ENCODE measurements at places on chromosomes 13 and 19.

DNA sequence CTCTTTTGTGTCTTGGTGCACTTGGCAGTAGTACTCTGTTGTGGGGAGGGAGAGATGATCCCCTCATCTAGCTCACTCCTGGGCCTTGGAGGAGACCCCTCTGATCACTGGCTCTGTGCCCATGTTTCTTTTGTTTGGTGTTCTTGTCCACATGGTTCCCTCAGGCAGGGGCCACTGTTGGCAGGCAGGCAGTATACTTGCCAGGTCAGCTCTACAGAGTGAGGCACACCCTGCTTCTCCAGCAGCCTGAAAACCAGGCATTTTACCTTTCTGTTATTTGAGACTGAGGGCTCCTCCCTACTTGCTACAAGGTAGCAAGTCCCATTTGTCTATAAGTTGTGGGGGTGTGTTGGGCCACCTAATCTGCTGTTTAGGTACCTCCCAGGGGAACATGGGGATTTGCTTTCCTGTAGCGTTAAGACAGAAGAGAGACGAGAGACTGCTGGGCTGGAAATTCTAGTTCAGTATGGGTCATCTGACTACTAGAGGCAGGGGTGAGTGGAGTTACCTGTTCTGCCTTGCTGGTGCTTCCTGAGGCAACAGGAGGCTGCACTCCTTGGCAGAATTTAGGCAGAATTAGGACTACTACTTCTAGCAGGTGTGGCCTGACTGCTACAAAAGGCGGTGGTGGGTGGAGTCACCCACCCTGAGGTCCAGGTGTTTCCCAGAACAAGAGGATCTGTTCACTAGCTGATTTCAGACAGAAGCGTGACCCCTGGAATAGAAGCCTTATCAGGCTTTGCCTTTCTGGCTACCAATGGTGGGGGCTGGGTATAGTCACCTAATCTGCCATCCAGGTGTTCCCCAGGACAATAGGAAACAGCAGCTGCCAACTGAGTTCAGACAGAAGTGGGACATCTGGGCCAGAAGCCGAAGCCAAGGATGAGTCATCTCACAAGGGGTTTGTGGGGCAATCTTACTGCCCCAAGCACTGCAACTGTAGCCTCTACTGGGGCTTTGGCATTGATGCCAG lies 843.0 kb upstream of the ATXN8OS start:
- no peak for DNase-seq

DNA sequence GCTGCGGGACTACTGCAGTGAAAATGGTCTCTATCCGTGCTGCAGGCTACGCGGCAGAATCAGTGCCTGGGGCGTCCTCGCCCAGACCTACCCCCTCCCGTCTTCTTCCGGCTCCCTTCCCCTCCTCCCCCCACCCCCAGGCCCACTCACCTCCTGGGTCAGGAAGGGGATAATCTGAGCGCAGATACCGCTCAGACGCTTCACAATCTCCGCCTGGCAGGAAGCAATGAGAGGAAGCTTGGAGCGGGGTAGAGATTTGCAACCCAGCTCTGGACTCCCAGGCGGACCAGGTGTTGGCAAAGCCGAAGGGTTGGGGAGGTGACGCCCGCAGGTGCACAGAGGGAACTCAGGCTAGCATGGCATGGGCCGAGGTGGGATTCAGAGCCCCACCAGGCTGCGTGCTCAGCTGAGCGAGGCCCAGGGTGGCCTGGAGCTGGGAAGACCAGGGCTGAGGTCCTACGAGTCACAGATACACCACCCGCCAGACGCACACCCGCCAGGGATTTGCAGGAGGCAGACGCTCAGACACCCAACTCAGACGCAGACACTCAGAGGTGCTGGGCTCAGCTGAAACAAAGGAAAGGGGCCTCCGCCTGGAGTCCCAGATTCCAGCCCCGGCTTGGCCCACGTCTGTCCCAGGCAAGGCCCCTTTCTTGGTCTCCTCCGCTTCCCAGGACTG lies 4.1 kb downstream of the TLE2 start:
- no peak for DNase-seq

- no peak for DNase-seq
Observed at GRCh38 chr19:4748589-4748988, 24.9 kb upstream of the DPP9 start.

DNA sequence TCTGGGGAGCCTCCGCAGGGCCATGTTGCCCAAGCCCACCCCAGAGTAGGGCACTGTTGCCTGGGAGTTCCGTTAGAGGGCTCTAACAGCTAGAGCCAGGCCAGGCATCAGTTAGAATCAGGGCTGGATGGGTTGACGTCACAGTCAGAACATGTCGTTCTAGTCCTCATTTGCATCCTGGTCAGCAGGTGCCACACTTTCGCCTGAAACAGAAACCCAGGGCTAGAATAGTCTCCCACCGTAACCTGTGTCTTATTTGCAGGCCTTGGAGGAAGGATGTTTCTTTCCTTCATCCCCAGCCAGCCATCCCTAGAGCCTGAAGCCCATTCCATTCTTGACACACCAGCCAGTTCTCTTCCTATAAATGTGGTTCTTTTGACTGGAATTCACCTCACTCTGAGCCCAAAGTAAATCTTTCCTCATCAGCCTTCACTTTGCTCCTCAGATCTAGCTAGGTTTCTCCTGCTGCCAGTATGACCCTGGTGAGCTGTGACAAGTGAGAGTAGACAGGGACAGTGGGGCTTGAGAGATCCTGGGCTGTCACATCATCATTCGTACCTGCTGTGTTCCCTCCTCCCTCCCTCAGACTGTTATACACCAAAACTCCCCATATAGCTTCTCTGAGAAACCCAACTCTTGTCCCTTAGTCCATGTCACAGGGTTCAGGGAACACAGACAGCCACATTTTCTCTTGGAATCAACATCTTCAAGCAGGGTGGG lies 12.2 kb upstream of the CCDC97 start:
- DNase-seq = no peak

- no peak for DNase-seq
Observed at GRCh38 chr19:49101160-49101559, 13.0 kb upstream of the LIN7B start.

DNA sequence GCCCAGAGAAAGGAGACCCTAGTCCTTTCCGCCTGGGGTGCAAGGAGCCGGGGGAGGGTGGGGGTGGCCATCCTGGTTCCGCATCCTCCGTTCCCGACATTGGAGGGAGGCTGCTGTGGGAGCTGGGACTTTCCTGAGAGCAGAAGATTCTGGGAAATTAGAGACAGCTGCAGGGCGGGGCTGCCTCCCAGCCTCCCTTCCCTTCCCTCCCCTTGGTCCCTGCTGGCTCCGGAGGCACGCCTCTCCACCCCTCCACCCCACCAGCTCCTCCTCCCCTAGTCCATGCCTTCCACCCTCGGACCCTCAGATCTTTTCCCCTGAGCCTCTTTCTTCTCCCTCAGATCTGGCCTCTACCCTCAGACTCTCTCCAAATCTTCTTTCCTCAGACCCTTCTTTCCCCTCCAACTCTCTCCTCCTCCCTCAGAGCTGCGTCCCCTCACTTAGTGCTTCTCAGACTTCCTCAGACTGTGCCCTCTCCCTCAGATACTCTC lies 3.1 kb upstream of the BCL3 start:
- no peak for DNase-seq

GRCh38 chr13:44136696-44137268 lies 236.8 kb upstream of the SERP2 start:
- DNase-seq = no peak

DNA sequence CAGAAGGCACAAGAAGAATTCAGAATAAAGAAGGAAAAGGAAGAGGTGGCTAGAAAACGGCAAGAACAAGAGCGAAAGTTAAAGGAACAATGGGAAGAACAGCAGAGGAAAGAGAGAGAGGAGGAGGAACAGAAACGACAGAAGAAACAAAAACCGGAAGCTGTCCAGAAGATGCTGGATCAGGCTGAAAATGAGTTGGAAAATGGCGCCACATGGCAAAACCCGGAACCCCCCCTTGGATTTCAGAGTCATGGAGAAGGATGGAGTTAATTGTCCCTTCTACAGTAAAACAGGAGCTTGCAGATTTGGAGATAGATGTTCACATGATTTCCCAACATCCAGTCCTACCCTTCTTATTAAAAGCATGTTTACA lies 6.7 kb downstream of the CD209 start:
- DNase-seq = no peak

- no peak for DNase-seq
Observed at GRCh38 chr19:3651684-3652083, 25.1 kb upstream of the CACTIN start.

GRCh38 chr19:47363758-47364531 lies 14.8 kb downstream of the DHX34 start:
- DNase-seq = peak; percentile 51

DNA sequence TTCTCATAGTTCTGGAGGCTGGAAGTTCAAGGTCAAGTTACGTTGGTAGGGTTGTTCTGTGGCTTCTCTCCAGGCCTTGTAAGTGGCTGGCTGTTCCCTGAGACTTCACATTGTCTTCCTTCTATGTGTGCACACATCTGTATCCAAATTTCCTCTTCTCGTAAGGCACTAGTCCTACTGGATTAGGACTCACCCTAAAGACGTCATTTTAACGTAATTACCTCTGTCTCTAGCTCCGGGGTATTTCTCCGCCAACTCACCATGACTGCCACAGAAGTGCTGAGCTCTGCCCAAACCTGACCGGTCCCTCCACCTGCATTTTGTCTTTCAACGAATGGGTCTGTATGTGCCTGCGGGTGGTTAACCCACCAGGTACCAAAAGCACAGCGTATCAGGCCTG lies 8.7 kb upstream of the SYDE1 start:
- no peak for DNase-seq

- DNase-seq = no peak
Observed at GRCh38 chr13:79445968-79446645, 34.8 kb upstream of the NDFIP2 start.

DNA sequence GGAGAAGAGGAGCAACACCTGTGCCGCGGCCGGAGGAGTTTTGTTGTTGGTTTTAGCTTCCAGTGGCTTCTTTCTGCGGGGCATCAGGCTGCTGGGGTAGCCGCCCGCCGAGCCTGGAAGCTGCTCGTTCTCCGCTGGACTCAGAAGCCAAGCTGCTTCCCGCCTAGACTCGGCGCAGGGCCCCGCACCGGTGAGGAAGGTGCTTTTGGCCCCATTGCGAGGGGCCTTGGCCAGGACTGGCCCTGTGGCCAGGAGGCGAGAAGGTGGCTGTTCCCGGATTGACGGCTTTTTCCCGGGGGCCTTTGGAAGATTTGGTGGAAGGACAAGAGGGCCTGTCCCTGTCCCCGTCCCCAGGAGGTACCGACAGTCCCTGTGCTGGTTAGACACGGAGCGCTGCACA lies 28.8 kb downstream of the CERS1 start:
- DNase-seq = no peak

DNA sequence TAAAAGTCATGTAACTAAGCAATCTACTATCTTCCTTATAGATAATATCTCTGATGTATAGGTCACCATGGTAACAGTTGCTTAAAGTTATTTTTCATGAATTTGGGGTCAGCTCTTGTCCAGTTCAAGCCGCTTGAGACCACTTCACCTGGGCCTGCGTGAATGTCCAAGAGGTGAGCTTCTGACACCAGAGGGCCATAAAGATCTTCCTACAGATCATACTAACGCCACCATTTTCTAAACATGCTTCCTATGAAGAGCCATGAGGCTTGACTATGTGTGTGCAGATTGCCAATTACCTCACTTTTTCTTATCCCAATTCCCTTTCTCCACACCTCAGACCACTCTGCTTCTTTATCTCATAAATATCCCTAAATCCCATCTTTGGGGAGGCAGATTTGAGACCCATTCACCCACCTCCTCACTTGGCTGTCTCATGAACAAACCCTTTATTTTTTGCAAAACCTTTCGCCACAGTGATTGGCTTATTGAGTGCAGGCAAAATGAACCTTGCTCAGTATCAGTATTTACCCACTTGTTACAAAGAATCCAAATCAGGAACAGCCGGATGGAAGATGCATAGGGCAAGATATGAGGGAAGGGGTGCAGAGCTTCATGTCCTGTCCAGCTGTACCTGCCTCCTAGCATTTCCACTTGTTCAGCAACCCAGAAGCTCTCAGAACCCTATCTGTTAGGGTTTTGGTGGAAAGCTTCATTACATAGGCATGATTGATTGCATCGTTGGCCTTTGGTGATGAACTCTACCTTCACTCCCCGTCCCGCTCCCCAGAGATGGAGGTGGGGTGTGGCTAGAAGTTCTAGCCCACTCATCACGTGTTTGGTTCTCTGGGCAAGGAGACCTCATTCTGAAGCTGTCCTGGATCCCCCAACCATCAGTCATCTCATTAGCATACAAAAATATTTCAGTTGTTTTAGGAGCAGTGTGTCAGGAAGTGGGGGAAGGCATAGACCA lies 34.2 kb downstream of the FAM187B start:
- DNase-seq = no peak

DNA sequence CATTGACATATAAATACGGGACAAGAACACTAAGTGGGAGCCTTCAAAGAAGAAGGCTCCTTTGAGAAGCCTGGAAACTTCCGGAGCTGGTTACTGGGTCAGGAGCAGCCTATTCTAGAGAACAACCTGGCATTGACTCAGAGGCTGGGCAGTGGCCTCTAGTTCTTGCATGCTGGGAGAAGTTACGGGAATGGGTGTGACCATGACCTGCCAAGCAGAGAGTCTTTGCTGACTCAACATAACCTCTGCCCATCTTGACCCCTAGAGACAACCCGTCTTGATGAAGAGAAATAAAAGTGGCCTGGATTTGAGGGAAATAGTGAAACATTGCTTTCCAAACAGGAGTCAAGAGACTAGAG lies 21.0 kb downstream of the STARD13 start:
- no peak for DNase-seq

GRCh38 chr13:23794267-23795161 lies 94.7 kb downstream of the MIPEP start:
- no peak for DNase-seq

DNA sequence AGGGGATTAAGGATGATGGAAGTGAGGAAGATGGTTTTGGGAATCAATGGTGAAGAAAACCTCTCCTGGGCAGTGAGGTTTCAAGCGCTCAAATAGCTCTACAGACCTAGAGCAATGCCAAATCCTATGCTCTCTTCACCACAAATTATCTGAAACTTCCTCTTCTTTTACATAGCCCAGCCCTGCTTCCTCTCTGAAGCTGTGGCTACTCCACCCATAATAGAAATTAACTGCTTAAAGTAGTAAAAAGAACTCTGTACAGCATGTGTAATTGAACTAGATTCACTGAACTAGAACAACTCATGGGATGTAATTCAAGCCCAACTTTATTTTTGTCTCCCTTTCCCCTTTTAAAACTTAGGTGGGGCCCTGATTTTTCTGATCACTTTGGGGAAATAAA lies 20.4 kb upstream of the IFT88 start:
- peak; percentile 57 for DNase-seq

- no peak for DNase-seq
Observed at GRCh38 chr19:1503089-1503924, 9.5 kb downstream of the ADAMTSL5 start.

GRCh38 chr19:45569619-45570421 lies 14.8 kb downstream of the OPA3 start:
- DNase-seq = no peak
